OCI-LY7 (cell line): ENCODE measurements at places on chromosomes 4 and X. TPM values are rescaled to one million over a fixed set of nuclear protein-coding genes. Genes with fewer than 3 reads are reported as not detected.

DNA sequence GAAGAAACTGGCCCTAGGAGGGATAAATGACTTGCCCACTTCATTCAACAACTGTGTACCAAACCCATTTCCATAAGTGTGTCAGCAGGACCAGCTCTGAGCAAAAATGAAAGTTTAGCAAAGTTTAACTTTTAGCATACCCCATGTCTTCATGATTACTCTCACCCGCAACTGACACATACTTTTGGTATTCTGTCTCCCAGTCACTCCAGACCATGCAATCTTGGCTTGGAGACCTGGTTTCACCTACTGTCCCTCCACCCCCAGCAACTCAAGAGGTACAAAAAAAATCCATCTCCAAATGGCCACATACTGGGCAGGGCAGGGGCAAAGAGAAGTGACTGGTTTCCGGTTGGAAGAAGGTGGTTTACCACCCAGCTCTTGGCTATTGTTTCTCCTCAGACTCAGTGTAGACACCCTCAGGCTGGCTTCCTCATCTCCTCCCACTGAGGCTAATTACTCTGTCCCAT is 79.8 kb downstream of the RLIM start:
- DNase-seq: no peak

GRCh38 chrX:14865201-14865600 is 7.7 kb downstream of the FANCB start:
- DNase-seq: no peak

DNA sequence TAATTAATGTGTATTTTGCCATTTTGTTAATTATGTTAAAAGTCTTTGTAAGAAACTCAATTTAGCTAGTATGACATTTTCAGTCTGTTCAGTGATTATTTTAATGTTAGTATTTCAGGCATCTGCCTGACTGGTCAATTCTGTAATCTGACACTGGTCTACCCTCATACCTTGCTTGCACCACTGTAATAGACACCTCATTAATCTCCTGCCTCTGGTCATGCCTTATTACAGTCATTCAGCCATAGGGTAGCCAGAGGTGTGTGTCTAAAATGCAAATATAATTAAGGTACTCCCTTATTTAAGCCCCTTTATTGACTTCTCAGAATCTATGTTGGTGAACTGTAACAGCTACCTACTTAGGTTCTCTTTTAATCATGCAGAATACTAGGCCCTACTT is 861.1 kb upstream of the IGFBP7 start:
- no peak for DNase-seq

DNA sequence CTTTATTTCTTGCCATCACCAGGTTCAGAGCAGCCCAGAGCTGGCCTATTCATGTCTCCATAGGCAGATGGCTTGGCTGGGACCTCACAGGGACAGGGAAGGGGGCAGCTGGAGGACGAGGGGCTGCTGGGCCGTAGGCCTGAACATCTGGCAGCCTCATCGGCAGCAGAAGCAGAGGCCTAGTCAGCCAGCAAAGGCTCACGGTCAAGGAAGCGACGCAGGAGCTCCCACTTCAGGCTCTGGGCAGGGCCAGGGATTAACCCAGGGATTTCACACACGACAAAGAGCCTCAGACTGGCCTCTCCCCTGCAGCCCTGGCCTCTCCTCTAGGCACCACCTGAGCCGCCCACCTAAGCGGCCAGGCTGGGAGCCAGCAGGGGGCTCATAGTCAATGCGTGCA is 46.0 kb upstream of the MAN2B2 start:
- no peak for DNase-seq

- no peak for DNase-seq
Measured at GRCh38 chr4:76585897-76586360, 150.9 kb downstream of the SHROOM3 start.

- no peak for DNase-seq
Measured at GRCh38 chrX:149848855-149849254, 32.1 kb upstream of the MAGEA8 start.

Gene FAM241A
- 9.5 and 10.5 TPM in 2 replicates for total RNA-seq

Gene XK
- total RNA-seq: 0.70 and 0.89 TPM in 2 replicates

Gene HGFAC
- total RNA-seq: not detected in 2 replicates
